Osteocyte (in vitro differentiated cells): ENCODE measurements at places on chromosomes 11 and 22. TPM values are rescaled to one million over a fixed set of nuclear protein-coding genes. Genes with fewer than 3 reads are reported as not detected.

Gene IL17RA
- 12.1 and 15.5 TPM in 2 replicates for total RNA-seq

- H3K27ac ChIP-seq: peak overlapping the region; percentile 95
- H3K27me3 ChIP-seq: no peaks in the 10 kb centered on the region
- peaks cover 30% of the 10 kb centered on the region for H3K4me1 ChIP-seq
- no peak for DNase-seq
- peak overlapping the region; percentile 97 for H3K4me3 ChIP-seq
These were observed 380 bp upstream of the TTC17 start for GRCh38 chr11:43358279-43358800.

DNA sequence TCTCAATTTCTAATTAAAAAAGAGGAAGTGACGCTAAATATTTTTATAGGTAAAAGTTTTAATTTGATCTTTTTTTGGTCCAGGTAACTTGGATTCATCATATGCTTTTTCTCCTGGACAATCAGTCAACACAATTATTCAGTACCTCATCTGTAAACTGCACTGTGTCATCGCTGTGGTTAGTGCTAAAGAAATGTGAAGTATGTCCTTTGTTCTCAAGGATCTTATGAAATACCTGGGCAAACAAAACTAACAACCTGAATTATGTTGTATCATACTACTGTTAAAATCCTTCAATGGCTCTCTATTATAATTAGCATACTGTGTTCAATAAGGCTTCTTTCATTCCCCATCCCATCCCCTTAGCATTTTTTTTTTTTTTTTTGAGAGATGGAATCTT lies 19.9 kb upstream of the SCN3B start:
- no peaks in the 10 kb centered on the region for H3K4me1 ChIP-seq
- H3K27me3 ChIP-seq: peaks cover 3% of the 10 kb centered on the region
- no peak for DNase-seq
- no peaks in the 10 kb centered on the region for H3K36me3 ChIP-seq
- no peak overlapping the region for H3K27ac ChIP-seq

GRCh38 chr22:30869667-30870395 lies 98.7 kb downstream of the MORC2 start:
- no peak for DNase-seq
- H3K27ac ChIP-seq: no peak overlapping the region
- peaks cover 3% of the 10 kb centered on the region for H3K36me3 ChIP-seq
- no peak overlapping the region for H3K4me3 ChIP-seq

Gene MRGPRX3
- total RNA-seq: not detected in 2 replicates

DNA sequence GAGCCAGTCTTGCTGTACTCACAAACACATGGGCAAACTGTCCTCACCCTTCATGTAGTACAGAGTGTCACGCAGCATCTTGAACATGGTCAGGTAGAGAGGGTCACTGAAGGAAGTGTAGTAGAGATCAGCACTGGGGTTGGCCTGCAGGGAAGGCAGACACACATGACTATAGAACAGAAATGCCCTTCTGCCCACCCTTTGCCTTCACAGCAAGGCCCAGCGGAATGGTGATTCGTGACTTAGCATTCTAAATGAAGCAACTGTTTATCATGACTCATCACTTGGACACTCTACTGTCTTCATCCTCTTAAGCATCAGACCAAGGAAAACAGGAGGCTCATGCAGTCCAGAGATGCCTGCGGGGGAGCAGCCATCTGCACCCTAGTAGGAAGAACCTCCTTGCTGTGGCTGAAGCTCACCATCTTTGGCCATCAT lies 33.4 kb downstream of the SERPIND1 start:
- no peak overlapping the region for H3K4me3 ChIP-seq
- no peaks in the 10 kb centered on the region for H3K27me3 ChIP-seq
- H3K36me3 ChIP-seq: peaks cover 68% of the 10 kb centered on the region
- peak overlapping the region; percentile 68 for H3K27ac ChIP-seq
- DNase-seq: no peak

Gene GAB4
- total RNA-seq: not detected in 2 replicates

Gene GRM5
- total RNA-seq: 0.21 TPM in 1 of 2 replicates, not detected in the other
